ENCODE measurements at places on chromosomes 16 and 17. TPM values are rescaled to one million over a fixed set of nuclear protein-coding genes. Genes with fewer than 3 reads are reported as not detected.

Gene CDH8
- 0.38 TPM for total RNA-seq

Gene GUCY2D
- total RNA-seq = not detected

Gene SPG7
- total RNA-seq = 93.4 TPM

Gene ORMDL3
- 42.1 TPM for total RNA-seq

Gene SMG1
- 20.5 TPM for total RNA-seq

Gene ZFPM1
- total RNA-seq = 8.7 TPM

Gene GLP2R
- 14.7 TPM for total RNA-seq

Gene MGAT5B
- total RNA-seq = 24.0 TPM

Gene BCL6B
- total RNA-seq = not detected

Gene KRTAP1-5
- not detected for total RNA-seq

Gene KIF2B
- not detected for total RNA-seq

Gene CD300A
- not detected for total RNA-seq

Gene CDIPT
- 108 TPM for total RNA-seq

Gene TPSD1
- total RNA-seq = 0.03 TPM

Gene APOBR
- total RNA-seq = 0.07 TPM

Gene GPR139
- not detected for total RNA-seq

Gene RABEP1
- total RNA-seq = 44.1 TPM

Gene KRTAP3-2
- 0.35 TPM for total RNA-seq

Gene SLC2A4
- total RNA-seq = 0.13 TPM

All from A549 treated with CpdA at 1 μM for 4 hours (cell line).